RWPE1 (cell line): ENCODE measurements at places on chromosomes 6 and 20.

- DNase-seq, result no peak
Observed at GRCh38 chr6:108596956-108597355, 36.2 kb downstream of the FOXO3 start.

DNA sequence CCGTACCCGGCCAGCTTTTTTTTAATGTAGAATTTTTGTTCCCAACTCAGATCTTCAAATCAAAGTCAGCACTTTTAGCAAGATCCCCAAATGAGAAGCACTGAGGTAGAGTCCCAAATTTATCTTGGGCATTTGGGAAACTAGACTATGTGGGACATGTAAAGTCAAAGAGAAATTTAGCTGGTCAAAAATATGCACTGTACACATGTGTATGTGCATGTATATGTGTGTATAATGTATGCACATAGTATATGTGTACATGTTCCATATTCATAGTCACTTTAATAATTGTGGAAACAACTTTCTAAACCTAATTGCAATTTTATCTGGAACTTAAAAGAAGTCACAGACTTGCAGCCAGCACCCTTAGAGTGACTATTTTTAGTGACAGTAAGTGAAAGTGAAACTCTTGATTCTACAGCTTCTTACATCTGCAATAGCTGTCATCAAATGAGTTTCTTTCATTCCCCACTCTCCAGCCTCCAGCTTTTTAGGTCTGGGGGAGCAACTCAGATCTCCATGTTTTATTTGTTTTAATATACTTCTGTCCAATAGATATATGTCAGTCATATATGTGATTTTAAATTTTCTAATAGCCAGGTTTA, 53.6 kb downstream of the CDC40 start:
- DNase-seq, result no peak

DNA sequence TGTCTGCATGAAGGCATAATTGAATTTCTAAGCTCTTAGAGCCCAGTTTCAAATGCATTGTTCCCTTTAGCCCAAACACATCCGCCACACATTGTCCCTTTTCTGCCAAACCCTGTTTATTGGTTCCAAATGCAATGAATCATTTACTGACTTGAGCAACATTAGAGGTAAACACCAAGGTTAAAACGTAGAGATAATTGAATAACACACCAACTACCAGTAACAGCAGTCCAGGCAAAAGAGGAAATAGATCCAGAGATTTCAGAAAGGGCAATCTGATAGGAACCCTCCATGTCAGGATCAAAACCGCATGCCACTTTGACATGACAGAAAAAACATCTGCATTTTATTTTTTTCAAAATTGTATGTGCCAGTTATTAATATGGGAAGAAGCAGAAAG, 114.8 kb downstream of the PKHD1 start:
- no peak for DNase-seq

DNA sequence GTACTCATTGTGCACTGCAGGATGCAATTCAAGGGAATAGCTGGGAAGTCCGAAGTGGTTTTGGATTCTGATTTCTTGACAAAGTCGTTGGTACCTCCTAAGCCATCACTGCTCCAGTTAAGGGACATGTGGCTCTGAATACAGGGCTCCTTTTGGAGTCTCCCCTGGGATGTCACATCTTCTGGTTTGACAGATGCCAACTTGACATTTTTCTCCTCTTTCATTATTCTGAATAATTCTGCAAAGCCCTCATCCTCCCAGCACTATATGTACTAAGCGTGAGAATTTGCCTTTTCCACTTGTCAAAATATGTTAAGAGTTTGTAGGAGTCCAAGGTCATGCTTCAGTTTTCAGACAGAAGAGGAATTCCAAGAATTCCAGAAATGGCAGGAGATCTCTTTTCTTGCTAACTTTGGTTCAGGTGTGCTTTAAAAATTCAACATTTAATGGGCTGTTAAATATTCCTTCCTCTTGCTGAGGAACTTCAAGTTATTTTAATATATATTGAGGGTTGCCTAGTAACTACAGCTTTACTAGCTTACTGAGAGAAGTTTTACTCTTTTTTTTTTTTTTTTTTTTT, 38.7 kb downstream of the DOK5 start:
- no peak for DNase-seq

DNA sequence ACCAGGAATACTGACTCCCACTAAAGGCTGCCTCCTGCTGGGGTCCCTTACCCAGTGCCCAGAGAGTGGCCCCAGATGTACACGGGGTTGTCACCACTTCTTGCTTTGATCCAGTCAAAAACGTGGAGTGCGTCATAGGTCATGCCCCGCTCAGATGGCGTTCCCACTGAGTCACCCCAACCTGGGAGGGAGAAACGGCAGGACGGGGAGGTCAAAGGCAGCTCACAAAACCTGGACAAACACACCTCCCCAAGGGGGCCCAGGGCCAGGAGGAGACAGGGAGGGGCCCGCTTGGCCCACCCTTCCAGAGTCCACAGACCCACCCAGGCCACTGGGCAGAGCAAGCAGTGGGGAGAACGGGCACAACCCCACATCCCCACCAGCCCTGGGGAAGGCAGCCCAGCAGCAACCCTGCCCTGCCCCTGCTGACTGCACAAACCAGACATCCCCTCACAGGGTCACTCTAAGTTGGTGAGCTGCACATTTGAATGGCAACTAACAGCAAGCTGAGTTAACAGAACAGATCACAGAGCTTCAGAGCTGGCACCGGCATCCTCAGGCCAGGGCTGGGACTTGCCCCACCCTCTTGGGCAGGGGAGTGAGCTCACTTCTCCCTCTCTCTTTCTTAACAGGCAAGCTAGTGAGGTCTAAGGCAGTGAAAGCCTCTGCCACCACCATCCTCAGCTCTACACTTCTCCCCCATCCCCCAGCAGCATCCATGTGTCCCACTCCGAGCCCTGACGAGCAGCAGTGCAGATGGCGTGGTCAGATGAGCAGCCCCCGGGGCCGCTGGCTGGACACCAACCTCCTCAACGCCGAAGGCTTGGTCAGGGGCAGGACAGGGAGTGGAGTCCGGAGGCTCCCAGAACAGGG, 61.7 kb downstream of the PYGB start:
- DNase-seq, result peak; percentile 50

DNA sequence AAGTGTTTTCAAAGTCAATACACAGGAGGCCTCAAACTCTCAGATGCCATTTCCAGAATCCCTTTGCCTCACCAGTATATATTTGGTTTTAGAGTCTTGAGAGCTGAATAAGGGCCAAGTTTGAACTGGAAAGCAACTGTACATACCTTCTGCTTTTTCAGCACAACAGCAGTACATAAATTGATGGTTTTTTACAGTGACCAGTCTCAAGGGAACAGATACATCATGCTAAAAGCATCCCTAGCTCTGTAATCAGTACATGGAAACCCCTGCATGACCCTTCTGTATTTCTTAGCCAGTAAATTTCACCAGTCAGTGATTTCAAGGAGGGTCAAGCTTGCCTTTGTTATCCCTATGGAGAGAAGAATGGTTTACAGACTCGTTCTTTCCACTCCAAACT, 40.6 kb upstream of the ECHDC1 start:
- DNase-seq, result no peak

DNA sequence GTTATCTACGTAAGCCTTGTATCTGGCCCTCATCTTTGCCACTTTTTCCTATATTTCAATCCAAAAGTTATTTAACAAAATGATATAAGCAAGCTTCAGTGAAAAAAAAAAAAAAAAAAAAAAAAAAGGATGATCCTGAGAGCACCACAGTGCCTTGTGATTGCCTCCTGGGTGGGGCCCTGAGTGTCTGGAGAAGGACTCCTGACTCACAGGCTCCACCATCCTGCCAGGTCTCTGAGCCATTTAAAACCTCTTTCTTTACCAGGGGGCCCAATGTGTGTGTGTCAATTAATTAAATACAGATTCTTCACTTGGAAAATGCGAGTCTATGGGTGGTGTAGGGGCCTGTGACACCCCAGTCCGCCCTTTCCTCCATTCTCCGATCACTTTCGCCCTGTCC, 105.2 kb downstream of the SMOC2 start:
- peak; percentile 21 for DNase-seq

- no peak for DNase-seq
Observed at GRCh38 chr6:50707652-50708300, 5.5 kb upstream of the TFAP2D start.

- DNase-seq, result no peak
Observed at GRCh38 chr20:42844751-42845150, 345.0 kb downstream of the PTPRT start.

- DNase-seq, result no peak
Observed at GRCh38 chr6:21928827-21929226, 335.3 kb downstream of the SOX4 start.

GRCh38 chr6:41942067-41942851, 651 bp upstream of the CCND3 start:
- peak; percentile 65 for DNase-seq

GRCh38 chr6:75460681-75461080, 32.9 kb downstream of the FILIP1 start:
- DNase-seq, result no peak

GRCh38 chr6:76420094-76420493, 347.6 kb upstream of the IMPG1 start:
- no peak for DNase-seq

DNA sequence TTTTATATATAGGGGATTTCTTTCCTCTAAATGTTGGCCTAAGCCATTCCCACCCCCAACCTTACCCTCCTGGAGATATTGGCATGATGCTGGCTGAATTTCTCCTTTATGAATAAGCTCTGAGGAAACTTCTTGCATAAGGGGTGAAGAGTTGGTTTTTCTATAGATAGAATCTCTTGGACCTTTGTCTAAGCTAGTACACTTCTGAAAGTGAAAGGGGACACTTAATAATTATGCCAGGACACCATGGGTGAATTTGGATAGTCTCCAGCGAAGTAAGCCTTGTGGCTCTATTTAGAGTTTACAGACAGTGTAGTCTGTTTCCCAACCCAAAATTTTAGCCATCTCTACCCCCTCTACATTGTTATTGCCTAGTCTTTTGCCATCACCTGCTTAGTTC, 27.1 kb upstream of the FABP7 start:
- DNase-seq, result no peak

DNA sequence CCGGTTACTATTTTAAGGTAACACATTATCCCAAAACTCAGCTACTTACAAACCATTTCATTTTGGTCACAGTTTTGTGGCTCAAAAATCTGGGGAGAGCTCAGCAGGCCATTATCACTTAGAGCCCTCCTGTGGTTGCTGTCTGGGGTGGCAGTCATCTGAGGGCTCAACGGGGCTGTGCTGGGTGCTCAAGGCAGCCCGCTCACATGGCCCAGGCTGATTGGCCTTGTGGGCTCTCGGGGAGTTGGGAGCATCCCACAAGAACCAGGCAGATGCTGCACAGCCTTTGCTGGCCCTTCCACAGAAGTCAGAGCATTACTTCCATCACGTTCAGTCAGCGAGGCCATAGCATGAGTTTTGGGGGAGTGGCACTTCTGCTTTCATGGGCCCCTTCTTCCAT, 6.3 kb upstream of the VSX1 start:
- DNase-seq, result no peak

DNA sequence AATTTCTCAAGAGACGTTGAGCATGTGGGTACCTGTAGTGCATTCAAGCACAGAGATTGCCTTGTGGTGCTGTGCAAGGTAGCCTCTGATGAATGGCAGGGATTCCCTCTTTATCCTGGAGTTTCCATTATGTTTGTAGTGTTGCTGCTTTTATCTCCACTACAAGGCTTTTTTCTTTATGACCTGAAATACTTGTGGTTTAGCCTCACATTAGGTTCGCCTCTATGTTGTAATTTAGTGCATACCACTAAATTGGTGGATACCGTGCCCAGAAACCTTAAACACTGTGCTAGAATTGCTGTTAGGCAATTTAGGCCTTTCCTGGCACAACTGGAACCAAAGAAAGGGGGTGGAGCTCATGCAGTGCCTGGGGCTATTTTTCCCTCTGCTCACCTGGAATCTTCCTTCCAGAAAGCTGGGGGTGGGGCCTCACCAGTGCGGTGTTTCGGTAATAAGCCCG, 76.8 kb downstream of the NCOA7 start:
- peak; percentile 91 for DNase-seq

- DNase-seq, result peak; percentile 36
Observed at GRCh38 chr6:93417421-93418013, 1.8 kb downstream of the EPHA7 start.

- peak; percentile 74 for DNase-seq
Observed at GRCh38 chr20:62795023-62795761, 1.1 kb upstream of the MRGBP start.

GRCh38 chr20:51026269-51026668, 3.4 kb upstream of the KCNG1 start:
- no peak for DNase-seq

GRCh38 chr20:11227602-11228001, 553.8 kb upstream of the JAG1 start:
- DNase-seq, result no peak

DNA sequence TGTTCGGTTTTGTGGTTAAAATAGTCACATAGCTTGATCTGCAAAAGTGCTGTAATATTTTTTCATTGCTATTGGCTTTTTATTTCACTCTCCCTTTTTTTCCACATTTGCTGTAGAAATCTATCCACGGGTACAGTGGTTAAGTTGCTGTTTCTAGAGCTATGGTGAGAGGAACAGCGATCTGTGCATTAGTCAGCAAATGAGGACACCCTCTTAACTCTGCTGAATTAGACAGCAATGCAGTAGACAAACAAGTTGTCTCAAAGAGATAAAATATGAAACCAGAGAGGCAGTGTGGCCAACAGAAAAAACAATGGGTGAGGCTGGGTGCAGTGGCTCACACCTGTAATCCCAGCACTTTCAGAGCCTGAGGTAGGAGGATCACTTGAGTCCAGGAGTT, 17.6 kb upstream of the SYNJ2 start:
- DNase-seq, result no peak

DNA sequence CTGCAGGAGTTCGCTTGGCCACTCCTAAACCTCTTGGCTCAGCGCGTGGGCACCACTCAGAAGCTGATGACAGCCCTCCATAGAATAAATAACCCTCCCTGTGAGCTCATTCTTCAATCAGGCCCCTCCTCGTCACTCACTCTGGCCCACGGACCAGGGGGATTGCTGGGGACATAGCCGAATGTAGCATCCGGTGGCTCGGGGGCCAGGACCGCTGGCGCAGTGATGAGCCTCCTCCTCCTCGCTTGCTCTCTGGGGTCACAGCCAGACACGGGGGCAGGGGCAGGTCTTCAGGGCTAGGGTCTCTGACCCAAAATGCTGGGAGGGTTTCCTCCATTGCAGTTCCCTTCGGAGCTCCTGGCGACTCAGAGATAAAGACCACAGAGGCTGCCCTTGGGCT, 79.9 kb downstream of the TFAP2C start:
- DNase-seq, result no peak

DNA sequence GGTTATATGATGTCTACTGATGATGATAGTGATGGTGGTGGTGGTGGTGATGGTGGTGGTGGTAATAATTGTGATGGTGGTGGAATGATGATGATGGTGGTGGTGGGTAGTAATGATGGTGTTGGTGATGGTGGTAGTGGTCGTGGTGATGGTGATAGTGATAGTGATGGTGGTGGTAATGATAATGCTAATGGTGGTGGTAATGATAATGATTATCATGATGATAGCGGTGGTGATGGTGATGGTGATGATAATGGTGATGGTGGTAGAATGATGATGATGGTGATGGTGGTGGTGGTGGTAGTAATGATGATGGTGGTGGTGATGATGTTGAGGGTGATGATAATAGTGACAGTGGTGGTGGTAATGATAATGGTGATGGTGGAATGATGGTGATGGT, 4.5 kb upstream of the LPA start:
- DNase-seq, result no peak
